Activated CD8-positive, alpha-beta memory T cell treated with anti-CD3 and anti-CD28 coated beads, Interleukin-2, amount 10 ng/mL, durations not matched to agents 7 days and 5 days (primary cell): ENCODE measurements at places on chromosomes 2 and 18. TPM values are rescaled to one million over a fixed set of nuclear protein-coding genes. Genes with fewer than 3 reads are reported as not detected.
A peak's percentile ranks its signal among the peaks of the same experiment; 100 is the strongest.

GRCh38 chr18:74582642-74583041 is 15.0 kb upstream of the ZNF407 start:
- no peaks in the 10 kb centered on the region for H3K36me3 ChIP-seq
- H3K27ac ChIP-seq = no peak overlapping the region
- H3K4me3 ChIP-seq = no peak overlapping the region
- no peaks in the 10 kb centered on the region for H3K4me1 ChIP-seq
- H3K27me3 ChIP-seq = peaks cover 44% of the 10 kb centered on the region

DNA sequence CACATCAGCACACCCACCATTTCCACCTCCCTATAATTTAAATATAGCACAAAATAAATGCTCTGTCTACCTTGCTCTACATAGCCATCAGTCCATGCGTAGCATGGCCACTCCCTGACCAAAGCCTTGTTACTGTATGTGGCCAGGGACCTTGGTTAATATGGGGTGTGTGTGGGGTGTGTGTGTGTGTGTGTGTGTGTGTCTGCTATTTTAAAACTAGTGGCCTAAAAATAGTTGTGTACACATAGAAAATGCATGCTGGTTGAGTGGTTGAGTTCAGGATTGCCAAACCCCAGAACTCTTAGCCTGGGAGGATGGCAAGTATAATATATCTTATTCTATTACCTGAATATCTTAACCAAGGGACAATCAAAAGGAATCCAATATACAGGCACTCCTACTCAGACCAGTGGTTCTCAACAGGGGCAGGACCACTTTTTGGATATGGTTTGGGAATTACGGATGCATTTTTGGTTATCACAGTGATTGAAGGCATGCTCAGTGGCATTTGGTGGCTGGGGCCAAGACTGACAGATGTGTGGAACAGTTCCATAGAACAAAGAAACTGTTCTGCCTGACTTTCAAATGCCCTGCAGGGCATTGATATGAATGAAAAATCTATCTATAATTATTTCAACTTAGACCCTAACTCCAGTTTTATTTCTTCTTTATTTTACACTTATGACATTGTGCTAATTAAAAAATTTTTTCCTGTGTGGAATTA is 72.3 kb upstream of the PSME4 start:
- DNase-seq = no peak
- no peak overlapping the region for H3K4me3 ChIP-seq
- no peaks in the 10 kb centered on the region for H3K27me3 ChIP-seq
- H3K4me1 ChIP-seq = peaks cover 13% of the 10 kb centered on the region
- H3K36me3 ChIP-seq = peaks cover 13% of the 10 kb centered on the region

DNA sequence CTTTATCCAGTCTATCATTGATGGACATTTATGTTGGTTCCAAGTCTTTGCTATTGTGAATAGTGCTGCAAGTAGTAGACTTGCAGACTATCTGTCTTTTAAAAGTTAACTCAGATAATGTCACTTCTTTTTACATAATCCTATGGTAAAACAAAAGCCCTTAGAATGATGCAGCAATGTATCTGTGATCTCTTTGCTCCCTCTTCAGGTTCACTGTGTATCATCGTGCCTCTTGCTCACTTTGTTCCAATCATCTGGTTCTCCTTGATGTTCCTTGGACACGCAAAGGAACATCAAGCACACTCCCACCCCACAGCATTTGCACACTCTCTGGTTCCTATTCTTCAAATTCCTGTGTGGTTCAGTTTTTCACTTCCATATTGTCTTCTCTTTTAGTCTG is 472.5 kb upstream of the ZNF804A start:
- no peak overlapping the region for H3K27ac ChIP-seq
- DNase-seq = no peak
- H3K4me3 ChIP-seq = no peak overlapping the region
- H3K36me3 ChIP-seq = no peaks in the 10 kb centered on the region
- H3K4me1 ChIP-seq = no peaks in the 10 kb centered on the region
- no peaks in the 10 kb centered on the region for H3K27me3 ChIP-seq

DNA sequence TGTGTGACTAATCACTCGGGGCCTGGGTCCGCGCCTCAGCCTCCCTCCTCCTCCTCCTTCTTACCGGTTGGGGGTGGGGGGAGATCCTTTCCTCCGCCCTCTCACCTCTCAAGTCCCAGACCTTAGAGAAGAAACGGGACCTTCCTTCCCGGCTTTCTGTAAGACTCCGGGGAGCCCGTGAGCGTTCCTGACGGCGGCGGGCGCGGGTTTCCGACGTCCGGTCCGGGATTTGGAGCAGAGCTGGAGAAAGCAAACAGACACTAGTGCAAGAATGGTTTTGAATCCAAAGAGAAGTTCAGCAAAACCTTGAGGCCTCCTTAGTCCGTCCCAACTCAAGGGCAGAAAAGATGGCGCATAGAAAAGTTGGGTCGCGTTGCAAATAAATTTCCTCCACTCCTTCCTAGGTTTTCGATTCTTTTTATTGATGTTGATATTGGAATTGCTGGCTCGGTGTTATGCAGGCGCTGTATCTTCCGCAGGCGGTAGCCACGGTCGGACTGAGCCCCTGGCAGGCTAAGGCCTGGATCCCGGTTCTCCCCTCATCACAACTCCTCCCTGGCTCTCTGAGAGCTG is 2.0 kb downstream of the DLX1 start:
- H3K27ac ChIP-seq = peak overlapping the region; percentile 48
- H3K36me3 ChIP-seq = no peaks in the 10 kb centered on the region

DNA sequence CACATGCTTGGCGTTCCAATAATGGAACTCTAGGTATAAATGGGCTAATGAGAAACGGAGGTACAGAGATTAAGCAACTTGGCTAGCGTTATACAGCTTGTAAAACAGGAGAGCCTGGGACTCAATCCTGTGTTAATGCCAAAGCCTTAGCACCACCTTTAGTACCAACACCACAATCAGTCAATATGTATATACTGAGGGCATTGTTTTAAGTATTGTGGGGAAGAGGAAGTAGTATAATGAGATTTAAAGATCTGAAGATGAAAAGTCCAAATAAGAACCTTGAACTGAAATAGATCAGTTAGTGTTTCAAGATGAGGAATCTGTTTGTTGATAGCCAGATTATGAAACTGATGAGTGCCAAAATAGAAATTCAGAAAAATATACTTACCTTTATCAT is 8.1 kb downstream of the MARS2 start:
- H3K27ac ChIP-seq = no peak overlapping the region
- peaks cover 42% of the 10 kb centered on the region for H3K4me1 ChIP-seq
- peaks cover 31% of the 10 kb centered on the region for H3K36me3 ChIP-seq
- H3K4me3 ChIP-seq = no peak overlapping the region
- no peak for DNase-seq

DNA sequence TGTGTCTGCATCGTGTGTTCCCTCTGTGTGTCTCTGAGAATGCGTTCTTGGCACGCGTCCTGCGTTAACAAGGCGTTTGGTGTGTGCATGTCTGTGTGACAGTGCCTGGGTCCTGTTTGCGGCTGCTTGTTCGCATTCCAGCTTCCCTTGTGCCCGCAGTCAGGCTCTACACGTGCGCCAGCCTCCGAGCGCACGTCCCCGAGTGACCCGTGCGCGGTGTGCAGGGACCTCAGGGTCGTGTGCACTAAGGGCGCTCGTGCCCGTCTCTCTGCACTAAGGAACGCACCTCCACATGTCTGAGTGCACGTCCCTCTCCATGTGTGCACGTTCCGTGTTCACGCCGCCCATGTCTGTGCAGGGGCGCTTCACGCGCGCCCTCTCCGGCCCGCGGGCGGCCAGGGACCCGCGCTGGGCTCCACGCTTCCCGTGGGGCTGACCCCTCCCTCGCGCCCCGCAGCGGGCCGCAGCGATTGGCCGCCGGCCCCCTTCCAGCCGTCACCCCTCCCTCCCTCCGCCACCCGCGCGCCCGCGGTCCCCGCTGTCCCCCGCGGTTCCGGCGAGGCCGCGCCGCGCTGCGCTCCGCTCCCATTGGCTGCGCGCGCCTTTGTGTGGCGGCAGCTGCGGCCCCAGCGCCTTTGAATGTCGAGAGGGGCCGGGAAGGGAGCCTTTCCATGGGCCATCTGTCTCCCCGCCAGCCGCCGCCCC is 229.4 kb downstream of the HAUS1 start:
- no peak for DNase-seq
- peak overlapping the region; percentile 52 for H3K4me3 ChIP-seq

DNA sequence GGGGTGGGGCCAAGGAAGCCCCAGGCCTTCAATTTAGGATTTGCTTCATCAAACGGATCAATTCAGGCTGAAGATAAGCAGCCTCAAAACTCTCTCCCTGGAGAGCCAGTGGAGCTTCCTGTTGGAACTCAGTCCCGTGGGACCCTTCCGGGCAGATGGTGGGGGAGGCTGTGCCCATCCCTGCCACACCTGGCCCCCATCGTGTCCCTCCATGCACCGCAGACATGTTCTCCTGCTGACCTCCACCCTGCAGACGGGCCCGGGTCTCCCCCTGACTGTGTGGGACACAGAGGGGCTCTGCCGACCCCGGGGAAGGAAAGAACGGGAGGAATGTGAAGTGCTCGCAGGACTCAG is 144.2 kb downstream of the TPO start:
- H3K4me3 ChIP-seq = no peak overlapping the region
- H3K4me1 ChIP-seq = no peaks in the 10 kb centered on the region
- DNase-seq = no peak
- no peaks in the 10 kb centered on the region for H3K36me3 ChIP-seq

ZC3H6 gene
- total RNA-seq = 6.9 TPM
